IPS DF 19.7 (cell line): ENCODE measurements at places on chromosomes 7 and 10.

- no peak for DNase-seq
Observed at GRCh38 chr7:34364130-34364529, 293.9 kb upstream of the NPSR1 start.

- no peak for DNase-seq
Observed at GRCh38 chr7:22464299-22464698, 35.7 kb downstream of the STEAP1B start.

GRCh38 chr7:117567781-117568180 is 88.0 kb downstream of the CFTR start:
- no peak for DNase-seq

GRCh38 chr10:4453950-4454349 is 372.1 kb upstream of the AKR1E2 start:
- DNase-seq, result no peak

- no peak for DNase-seq
Observed at GRCh38 chr7:112763996-112764395, 26.2 kb downstream of the TMEM168 start.

GRCh38 chr10:14751921-14752320 is 22.8 kb downstream of the FAM107B start:
- DNase-seq, result no peak
